Liver (tissue), 10 donors: ENCODE measurements at places on chromosomes 6 and 20. TPM values are rescaled to one million over a fixed set of nuclear protein-coding genes. Genes with fewer than 3 reads are reported as not detected.

SIRPA gene
- total RNA-seq: 29.6 TPM

RFX6 gene
- not detected for total RNA-seq

BPIFA1 gene
- not detected for total RNA-seq

DNA sequence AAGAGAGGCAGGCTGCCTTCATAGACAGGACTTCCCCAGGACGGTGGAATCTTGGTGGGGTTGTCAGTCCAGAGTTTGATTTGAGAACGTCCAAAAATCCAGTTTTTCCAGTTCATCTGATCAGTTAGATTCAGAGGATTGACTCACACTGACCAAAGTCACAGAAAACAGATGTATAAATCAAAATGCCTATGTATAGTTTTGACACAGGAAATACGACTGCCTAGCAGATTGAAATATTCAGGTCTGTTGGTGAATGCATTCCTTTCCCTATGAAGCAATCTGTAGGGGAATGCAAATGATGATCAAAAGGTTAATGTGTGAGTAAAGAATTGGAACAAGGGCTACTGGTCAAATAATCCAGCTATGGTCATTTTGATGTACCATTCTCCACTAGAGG lies 29.7 kb upstream of the GFOD1 start:
- no peaks in the 10 kb centered on the region for H3K4me1 ChIP-seq
- no peak overlapping the region for H3K27ac ChIP-seq
- H3K4me3 ChIP-seq: no peak overlapping the region
- no peaks in the 10 kb centered on the region for H3K36me3 ChIP-seq

GRCh38 chr20:50380697-50381040 lies 129.5 kb upstream of the PTPN1 start:
- peak overlapping the region; percentile 83 for H3K27ac ChIP-seq
- DNase-seq: no peak
- H3K4me1 ChIP-seq: peaks cover 47% of the 10 kb centered on the region
- H3K4me3 ChIP-seq: no peak overlapping the region
- no peaks in the 10 kb centered on the region for H3K36me3 ChIP-seq

- no peak overlapping the region for H3K27ac ChIP-seq
- no peaks in the 10 kb centered on the region for H3K36me3 ChIP-seq
- no peaks in the 10 kb centered on the region for H3K27me3 ChIP-seq
Measured at GRCh38 chr20:19427913-19428312, 215.5 kb downstream of the SLC24A3 start.

GRCh38 chr6:77456531-77457248 lies 6.6 kb downstream of the HTR1B start:
- H3K36me3 ChIP-seq: no peaks in the 10 kb centered on the region
- no peak overlapping the region for H3K4me3 ChIP-seq
- H3K27ac ChIP-seq: no peak overlapping the region
- no peak for DNase-seq
- peaks cover 8% of the 10 kb centered on the region for H3K27me3 ChIP-seq
- no peaks in the 10 kb centered on the region for H3K4me1 ChIP-seq

DNA sequence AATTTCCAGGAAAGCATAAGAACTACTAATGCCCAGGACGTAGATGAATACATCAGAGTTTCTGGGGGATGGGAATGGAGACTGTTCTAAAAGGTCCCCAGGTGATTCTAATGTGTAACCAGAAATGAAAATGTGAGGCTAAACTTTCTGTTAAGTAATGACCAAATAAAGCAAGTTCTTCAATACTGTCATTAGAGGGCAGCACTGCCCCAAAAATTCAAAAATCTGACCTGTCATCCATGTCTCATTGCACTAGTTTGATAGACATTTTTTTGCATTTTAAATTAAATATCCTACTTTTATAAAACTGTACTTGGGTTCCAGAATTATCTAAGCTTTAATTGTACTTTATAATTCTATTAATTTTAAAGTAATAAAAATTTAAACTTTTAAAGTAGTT lies 94.9 kb downstream of the RFX6 start:
- no peaks in the 10 kb centered on the region for H3K36me3 ChIP-seq
- H3K4me1 ChIP-seq: peaks cover 7% of the 10 kb centered on the region
- no peak overlapping the region for H3K27ac ChIP-seq
- H3K27me3 ChIP-seq: no peaks in the 10 kb centered on the region
- DNase-seq: no peak
- no peak overlapping the region for H3K4me3 ChIP-seq

DNA sequence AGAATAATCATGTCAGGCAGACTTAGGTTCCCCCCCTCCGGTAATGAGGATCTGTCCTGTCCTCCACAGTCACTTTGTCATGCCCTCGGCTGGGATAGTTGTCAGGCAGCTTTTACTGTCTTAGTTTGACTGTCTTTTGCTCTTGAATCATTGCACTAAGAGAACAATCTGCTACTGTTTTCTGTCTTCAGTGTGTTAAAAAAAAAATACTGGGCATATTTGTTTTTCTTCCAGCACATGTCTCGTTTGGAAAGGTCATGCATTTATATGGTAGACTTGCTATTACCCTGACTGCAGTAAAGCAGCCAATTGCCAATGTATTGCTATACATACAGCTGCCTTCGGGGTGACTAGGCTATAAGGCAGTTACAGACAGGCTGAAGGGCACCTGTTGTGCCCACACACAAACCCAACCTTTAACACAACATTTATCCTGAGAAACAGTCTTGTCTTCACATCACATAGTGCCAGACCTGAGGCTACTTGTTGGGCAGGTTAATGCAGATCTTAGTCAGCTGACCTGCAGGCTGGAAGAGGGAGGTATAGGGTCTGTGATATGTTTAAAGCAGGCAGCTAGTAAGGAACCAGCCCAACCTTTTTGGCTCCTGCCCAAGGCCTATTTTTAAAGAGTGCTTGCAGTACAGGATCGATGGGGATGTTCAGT lies 26.7 kb downstream of the ARFGEF3 start:
- H3K4me3 ChIP-seq: no peak overlapping the region
- no peaks in the 10 kb centered on the region for H3K36me3 ChIP-seq
- H3K4me1 ChIP-seq: no peaks in the 10 kb centered on the region
- no peak overlapping the region for H3K27ac ChIP-seq

GRCh38 chr6:22333802-22334201 lies 37.0 kb upstream of the PRL start:
- H3K27ac ChIP-seq: no peak overlapping the region
- H3K36me3 ChIP-seq: no peaks in the 10 kb centered on the region
- H3K27me3 ChIP-seq: no peaks in the 10 kb centered on the region
- DNase-seq: no peak
- H3K4me3 ChIP-seq: no peak overlapping the region

GRCh38 chr6:24721461-24722215 lies 2.7 kb upstream of the C6orf62 start:
- H3K4me3 ChIP-seq: peak overlapping the region; percentile 45
- H3K27me3 ChIP-seq: no peaks in the 10 kb centered on the region
- H3K36me3 ChIP-seq: no peaks in the 10 kb centered on the region
- H3K4me1 ChIP-seq: peaks cover under 1% of the 10 kb centered on the region

DNA sequence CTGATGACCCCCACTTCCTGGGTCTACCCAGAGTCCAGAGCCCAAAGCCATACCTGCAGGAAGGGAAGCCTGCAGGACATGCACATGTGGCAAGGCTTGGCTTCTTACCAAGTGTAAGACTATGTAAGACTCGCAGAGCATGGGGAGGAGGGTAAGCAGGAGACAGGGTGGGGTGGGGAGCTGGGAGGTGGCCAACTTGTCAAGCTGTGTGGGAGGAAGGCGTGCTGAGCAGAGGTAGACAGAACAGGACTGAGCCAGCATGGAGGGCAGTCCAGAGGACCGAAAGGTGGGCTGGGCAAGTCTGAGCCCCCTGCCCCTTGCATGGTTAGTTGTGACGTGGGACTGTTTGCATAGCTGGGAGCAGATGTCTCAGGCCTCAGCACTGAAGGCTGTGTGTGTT lies 53.4 kb upstream of the RNF24 start:
- no peak overlapping the region for H3K27ac ChIP-seq
- H3K4me3 ChIP-seq: no peak overlapping the region
- H3K27me3 ChIP-seq: no peaks in the 10 kb centered on the region
- H3K36me3 ChIP-seq: no peaks in the 10 kb centered on the region
- H3K4me1 ChIP-seq: no peaks in the 10 kb centered on the region
- no peak for DNase-seq

DNA sequence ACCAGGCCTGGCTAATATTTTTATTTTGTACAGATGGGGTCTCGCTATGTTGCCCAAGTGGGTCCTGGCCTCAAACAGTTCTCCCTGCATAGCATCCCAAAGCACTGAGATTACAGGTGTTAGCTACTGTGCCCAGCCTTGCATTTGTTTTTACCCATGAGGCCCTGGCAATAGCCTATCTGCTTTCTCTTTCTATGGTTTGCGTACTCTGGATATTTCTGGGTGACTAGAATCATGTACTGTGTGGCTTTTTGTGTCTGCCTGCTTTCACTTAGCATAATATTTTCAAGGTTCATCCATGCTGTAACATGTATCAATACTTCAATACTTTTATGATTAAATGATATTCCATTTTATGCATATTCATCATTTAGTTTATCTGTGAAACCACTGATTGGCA lies 451.7 kb downstream of the GRIK2 start:
- H3K4me3 ChIP-seq: no peak overlapping the region
- H3K27me3 ChIP-seq: no peaks in the 10 kb centered on the region
- H3K27ac ChIP-seq: no peak overlapping the region
- no peaks in the 10 kb centered on the region for H3K36me3 ChIP-seq
- no peaks in the 10 kb centered on the region for H3K4me1 ChIP-seq

DNA sequence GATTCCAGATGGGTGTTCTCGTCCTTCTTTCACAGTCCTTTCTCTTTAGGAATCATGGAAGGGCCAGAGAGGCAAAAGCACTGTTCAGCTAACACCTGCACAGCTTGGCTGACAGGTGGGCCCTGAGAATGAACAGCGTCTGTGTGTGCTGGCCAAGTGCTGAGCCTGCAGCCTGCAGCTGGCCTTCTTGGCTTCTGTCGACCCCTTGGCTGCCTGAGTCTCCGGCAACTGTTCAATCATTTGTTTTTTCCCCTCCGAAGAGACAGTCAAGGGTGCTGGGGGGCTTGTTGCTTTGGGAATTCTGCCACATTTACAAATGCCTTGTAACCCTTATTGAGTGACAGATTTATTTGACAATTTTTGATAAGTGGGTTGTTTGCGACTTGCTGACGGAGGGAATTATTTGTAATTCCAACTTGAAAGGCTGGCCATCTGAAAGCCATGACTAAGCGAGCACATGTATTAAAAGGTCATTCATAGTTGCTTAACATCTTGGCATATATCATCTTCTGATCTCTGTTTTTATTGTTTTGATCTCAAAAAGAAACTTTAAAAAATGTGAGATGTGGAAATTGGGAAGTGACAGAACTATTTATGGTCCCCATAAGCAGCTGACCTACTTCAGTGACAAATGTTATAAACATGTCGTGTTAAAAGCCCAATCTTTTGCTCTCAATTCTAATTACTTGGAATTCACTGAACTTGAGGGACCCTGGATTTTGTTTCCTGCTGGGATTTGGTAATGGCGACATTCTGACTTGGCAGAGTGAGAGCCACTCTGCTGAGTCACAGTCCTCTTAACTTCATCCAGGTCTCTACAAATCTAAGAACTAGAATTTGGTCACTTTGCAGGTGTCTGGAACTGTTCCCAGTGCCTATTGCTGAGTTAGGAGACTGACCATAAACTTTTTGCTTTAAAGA lies 41.9 kb upstream of the FERMT1 start:
- H3K27me3 ChIP-seq: no peaks in the 10 kb centered on the region
- no peak overlapping the region for H3K27ac ChIP-seq
- H3K4me1 ChIP-seq: peaks cover 4% of the 10 kb centered on the region
- DNase-seq: no peak

DNA sequence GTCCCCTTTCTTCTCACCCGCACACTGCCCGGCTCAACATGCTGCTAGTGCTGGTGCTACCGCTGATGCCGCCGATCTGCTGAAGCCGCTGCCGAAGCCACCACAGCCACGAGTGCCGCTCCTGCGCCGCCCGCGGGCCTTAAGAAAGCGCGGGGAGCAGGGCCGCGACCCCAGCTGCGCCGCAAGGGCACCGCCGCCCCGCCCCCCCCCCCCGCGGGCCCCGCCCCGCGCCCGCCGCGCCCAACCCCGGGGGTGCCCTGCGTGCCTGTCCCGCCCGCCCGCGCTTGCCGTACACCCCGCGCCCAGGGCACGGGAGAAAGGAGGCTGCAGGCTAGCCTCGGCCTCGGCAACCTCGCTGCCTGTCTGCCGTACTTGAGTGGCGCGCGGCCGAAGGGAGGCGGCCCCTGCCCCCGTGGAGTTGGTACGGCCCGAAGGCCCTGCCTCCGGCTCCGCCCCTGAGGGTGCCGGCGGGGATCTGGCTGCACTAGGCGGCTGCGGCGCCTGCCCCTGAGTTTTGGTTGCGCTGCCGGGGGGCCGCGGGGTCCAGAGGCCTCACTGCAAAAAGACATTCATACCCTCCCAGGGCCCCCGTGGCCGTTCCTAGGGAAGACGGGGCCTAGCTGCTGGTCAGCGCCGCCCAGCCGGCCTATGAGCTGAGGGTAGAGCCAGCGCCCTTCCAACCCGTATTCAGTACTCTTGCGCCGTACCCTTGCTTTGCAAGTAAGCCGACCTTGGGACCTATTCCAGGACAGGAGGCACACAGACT lies at the start of gene SOD2:
SOD2 (minus strand) TSS at position 114 of the 766 bp plus-strand sequence; CDS start at position 40, 74 bp downstream.
- peak within 1 kb of the TSS; percentile 98 for H3K4me3 ChIP-seq
- DNase-seq: peak; percentile 87
- H3K4me1 ChIP-seq: peaks cover 16% of the 10 kb centered on the region
- no peaks in the 10 kb centered on the region for H3K27me3 ChIP-seq
- peak within 1 kb of the TSS; percentile 91 for H3K27ac ChIP-seq

DNA sequence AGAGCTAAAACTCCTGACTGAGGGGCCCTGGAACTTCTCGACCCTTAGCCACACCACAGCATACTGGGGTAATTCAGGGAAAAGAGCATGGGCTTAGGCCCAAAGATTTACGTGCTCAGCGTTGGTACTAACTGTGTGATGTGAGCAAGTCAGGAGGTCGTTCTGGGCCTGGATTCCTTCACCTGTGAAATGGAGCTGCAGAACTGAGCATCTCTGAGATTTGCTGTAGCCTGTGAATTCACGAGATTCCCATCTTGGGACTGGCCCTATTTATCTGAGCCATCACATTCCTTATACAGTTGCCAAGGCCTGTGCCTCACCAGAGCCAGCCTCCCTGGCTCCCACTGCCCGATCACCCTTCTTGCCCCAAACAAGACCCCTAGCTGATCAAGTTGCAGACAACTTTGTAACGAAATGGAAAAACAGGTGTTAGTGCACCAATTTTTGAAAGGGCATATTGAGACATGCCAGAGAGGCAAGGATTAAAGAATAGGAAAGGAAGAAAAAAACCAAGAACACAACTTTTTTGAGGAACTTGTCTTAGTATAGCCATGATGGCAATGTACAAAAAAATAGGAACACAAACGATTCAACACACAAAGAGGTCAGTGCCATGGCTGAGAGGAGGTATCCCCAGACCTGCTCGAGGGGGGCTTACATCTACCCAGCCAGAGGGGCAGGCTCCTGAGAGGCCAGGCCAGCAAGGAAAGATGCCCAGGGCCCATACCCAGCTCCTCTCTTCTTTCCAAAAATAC lies 323.0 kb upstream of the JARID2 start:
- no peak overlapping the region for H3K4me3 ChIP-seq
- no peak for DNase-seq
- no peak overlapping the region for H3K27ac ChIP-seq
- H3K4me1 ChIP-seq: no peaks in the 10 kb centered on the region
